AG08396 (cell line): ENCODE measurements at places on chromosomes 11 and 22.

DNA sequence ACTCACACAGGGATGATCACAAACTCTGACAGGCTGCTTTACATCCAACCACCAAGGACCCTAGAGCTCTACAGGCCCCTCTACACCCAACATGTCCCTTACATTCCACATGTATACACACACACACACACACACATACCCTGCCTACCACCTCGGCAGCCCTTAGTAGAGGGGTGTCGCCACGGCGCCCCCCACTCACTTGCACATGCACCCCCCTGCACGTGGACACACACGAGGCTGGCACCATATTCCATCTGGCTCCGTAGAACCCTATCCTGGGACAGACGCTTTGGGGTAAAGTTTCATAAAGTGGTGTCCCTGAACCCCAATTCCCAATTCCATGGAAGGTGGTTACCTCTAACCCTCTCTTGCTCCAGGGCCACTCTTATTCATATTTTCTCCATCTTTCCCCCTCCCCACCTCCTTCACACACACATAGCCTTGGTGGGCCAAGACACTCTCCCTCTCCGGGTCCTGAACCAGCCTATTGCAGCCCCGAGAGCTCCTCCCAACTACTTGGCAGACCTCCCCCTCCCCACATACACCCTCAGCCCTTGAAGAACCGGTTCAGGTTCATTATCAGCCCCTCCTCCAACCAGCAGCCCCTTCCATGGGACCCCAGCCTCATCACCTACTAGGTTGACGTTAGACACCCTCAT, 809 bp downstream of the PDE2A start:
- DNase-seq, result no peak

DNA sequence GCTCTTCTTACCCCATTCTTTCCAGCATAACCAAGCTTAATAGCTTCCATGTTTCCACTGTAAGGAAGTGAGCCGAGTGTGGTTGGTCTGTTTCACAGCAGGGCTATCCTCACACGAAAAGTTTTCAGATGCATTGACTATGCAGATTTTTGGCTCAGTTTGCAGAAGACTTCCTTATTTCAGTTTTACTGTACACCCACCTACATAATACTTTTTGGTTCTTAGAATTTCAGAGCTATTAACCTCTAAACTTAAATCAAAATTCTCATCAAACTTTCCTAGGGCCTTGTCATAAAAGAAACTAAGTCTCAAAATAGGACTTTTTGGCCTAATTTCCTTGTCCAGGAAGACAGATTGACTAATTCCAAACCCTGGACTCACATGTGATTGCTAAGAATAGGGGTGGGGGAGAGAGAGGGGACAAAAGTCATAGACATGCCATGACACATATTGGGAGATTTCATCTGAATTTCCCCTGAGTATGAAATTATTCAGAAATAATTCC, 7.3 kb upstream of the EHF start:
- DNase-seq, result no peak

- DNase-seq, result no peak
Observed at GRCh38 chr11:64716473-64717267, 6.3 kb downstream of the NRXN2 start.

DNA sequence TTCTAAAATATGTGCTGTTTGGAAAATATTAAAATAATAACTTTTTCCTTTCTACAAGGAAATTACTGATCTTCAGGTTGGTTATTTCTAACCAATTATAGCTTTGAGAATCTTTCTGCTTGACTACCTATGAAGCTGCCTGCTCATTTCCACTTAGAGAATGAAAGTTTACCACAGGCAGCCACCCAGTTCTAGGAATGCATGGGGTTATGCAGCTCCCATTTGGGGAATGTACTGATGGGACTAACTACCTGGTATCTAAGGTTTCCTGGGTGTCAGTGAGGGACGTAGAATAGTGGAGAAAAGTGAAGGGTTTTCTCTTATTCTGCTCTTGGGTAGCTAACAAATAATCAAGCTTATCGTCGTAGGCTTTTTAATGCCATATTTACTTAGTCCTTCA, 73.4 kb downstream of the DEUP1 start:
- no peak for DNase-seq

- no peak for DNase-seq
Observed at GRCh38 chr11:48055292-48056132, 75.2 kb downstream of the PTPRJ start.

DNA sequence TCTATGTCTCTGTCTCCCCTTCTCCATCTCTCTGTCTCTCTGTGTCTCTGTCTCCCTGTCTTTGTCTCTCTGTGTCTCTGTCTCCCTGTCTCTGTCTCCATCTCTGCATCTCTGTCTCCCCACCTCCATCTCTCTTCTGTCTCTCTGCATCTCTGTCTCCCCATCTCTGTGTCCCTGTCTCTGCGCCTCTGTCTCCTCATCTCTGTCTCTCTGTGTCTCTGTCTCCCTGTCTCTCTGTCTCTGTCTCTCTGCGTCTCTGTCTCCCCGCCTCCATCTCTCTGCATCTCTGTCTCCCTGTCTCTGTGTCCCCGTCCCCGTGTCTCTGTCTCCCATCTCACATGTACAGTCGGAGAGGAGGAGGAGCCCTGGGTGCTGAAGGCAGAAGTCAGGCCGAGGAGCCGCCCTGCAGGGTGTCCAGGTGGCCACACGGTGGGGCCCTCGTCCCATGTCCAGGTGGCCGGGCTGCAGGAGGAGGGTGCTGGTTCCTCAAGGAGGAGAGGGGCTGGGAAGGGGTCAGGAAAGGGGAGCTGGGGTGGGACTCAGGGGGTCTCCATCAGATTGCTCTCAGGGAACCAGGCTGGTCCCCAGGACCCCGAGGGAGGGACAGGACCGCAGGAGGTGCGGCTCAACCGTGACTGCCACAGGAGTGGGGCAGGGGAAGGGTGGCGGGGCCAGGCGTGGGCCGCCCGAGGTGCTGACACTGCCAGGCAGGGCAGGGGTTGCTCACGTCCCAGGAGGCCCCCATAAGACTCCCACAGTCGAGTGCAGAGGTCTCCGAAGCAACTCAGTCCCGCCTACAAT, 25.6 kb upstream of the TH start:
- DNase-seq, result peak; percentile 85

GRCh38 chr22:36197514-36198146, 4.0 kb downstream of the APOL4 start:
- no peak for DNase-seq

- DNase-seq, result no peak
Observed at GRCh38 chr22:23219822-23220484, 39.6 kb downstream of the BCR start.

DNA sequence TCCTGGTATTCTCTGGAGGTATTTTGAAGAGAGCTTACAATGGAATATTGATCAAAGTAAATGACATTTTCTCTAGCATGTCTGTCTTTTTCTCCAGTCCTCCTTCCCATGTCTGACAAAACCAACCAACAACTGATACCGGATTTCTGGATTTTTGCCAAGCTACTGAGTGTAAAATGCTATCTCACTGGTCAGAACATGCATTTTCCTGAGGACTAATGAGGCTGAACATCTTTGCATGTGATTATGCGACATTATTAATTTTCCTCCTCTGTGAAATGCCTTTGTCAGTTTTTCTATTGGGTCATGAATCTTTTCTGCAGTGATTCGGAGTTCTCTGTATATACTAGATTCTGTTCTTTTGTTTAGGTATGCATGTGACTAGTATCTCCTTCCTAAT, 51.4 kb downstream of the CDON start:
- DNase-seq, result no peak

- no peak for DNase-seq
Observed at GRCh38 chr11:7944123-7944522, 2.6 kb upstream of the OR10A3 start.

GRCh38 chr11:108025387-108026080, 16.8 kb downstream of the CUL5 start:
- no peak for DNase-seq

GRCh38 chr11:78645226-78646202, 70.8 kb upstream of the NARS2 start:
- DNase-seq, result peak; percentile 83

DNA sequence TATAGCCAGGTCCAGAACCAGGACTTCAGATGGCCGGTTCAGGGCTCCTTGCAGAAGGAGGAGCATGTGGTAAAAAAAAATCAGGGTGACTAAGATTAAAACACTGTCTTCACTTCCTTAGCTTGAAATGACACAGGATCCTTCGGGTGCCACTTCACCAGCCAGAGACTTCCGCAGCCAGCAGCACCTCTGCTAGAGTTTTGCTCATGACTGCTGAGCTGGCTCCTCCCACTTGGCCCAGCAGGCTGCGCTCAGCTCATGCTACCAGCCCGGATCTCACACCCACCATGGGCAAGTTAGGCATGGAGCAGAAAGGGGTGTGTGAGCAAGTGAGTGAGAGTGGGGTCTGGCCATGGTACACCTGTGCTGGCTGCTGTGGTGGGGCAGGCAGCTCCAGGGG, 6.6 kb upstream of the MS4A18 start:
- DNase-seq, result no peak

DNA sequence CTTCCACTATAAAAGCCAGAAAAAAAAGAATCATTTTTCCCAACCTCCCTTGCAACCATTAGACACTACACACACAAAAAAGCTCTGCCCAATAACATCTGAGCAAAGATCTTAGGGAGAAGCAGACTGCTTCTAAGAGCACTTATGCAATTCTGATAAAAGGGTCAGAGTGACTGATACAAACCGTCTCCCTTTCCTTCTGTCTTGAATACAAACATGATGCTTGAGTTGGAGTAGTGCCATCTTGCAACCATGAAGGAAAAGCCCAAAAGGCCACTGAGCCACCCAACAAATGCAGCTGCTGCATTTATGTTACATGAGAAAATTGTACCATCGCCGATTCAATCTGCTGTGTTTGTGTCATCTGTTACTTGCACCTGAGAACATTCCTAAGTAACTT, 47.6 kb upstream of the EED start:
- DNase-seq, result no peak

DNA sequence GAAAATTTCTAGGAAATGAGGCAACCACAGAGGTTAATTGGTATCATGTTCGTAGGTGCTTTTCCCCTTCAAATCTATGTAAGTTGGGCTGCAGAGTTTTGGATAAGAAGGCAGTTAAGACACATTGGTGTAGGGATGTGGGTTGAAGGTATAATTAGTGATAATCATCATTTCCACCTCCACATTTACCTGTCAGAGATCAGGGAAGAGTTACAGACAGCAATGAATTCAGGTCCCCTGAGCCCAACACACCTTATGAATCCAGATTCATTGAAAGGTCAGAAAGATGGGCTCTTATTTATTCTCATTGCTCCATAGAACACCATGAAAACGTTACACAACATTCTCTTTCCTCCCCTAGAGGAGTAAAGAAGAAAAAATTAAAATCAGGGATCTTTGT, 308.7 kb downstream of the C11orf87 start:
- no peak for DNase-seq

GRCh38 chr22:39462443-39463221, 5.8 kb downstream of the MGAT3 start:
- no peak for DNase-seq

GRCh38 chr11:35063488-35063931, 75.5 kb upstream of the CD44 start:
- no peak for DNase-seq

GRCh38 chr11:72585762-72586311, 88.4 kb downstream of the PDE2A start:
- peak; percentile 88 for DNase-seq

DNA sequence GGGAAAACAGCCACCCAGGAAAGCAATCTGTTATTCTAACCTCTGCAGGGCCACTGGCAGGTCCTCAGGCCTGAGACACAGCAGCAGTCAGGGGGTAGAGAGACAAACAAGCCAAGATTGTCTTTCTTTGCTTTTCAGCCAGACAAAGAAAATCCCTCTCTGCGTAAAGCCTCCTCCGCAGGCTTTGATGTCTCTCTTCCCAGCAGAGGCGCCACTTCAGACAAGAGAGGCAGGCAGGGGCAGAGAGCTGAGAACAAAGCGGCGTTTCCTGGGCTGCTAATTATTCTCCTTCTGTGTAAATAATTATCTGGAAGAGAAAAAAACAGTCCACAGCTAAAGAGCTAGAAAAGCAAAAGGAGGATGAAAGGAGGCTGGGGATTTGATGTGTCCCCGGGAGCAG, 102.7 kb upstream of the SEZ6L start:
- DNase-seq, result no peak

DNA sequence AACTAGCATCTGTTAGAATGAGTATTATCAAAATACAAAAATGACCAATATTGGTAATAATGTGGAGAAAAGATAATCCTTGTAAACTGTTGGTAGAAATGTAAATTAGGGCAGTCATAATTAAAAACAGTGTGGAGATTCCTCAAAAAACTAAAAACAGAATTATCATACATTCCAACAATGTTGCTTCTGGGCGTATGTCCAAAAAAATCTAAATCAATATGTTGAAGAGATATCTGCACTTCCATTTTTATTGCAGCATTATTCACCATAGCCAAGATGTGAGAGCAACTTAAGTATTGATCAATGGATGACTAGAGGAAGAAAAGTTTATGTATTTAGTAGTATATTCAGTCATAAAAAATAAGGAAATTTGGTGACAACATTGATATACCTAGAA, 59.8 kb upstream of the OR9G4 start:
- no peak for DNase-seq

GRCh38 chr11:125331357-125332035, 164.6 kb downstream of the FEZ1 start:
- DNase-seq, result no peak

GRCh38 chr11:121683791-121684190, 231.0 kb upstream of the SORL1-AS1 start:
- DNase-seq, result no peak

- no peak for DNase-seq
Observed at GRCh38 chr22:48804811-48805301, 1022.8 kb downstream of the BRD1 start.

DNA sequence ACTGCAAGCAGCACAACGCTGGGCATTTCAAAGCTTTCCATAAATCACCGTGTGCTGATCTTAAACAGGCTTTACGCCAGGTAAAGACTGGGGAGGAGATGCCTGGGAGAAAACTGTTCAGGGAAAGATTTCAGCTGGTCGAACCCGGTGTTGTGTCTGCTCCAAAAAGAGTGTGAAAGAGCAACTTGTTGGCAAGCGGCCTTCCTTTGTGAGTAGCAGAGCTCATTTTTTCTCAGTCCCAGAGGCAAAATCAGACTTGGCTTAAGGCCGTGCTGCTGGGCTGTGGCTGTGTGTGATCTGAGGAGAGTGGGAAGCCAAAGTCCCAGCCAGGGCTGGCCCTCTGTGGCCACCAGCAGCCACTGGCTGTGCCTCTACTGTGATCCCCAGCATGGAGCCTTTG, 75.7 kb upstream of the E2F8 start:
- no peak for DNase-seq
